HT1080 (cell line): ENCODE measurements at places on chromosomes 1 and 21.

DNA sequence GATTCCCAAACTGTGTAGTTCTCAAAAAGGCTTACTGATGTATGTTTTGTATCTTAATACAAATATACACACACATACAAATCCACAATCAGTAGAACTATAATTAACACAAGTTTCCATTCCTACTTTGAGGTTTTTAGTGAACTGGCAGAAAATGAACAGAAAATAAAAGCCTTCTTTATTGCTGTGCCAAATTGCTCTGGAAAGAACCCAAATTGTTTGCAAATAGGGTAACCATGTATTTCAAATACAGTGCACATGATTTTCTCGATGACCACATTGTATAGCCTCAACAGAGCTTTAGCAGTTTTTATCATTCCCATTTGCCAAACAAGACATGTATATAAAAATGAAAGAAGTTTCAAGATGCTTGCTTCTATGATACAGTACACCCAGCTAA lies 173.3 kb downstream of the COL24A1 start:
- DNase-seq, result no peak

GRCh38 chr1:50266509-50266908 lies 156.7 kb downstream of the DMRTA2 start:
- DNase-seq, result no peak

- no peak for DNase-seq
Measured at GRCh38 chr1:74579425-74579824, 67.0 kb upstream of the LRRC53 start.

DNA sequence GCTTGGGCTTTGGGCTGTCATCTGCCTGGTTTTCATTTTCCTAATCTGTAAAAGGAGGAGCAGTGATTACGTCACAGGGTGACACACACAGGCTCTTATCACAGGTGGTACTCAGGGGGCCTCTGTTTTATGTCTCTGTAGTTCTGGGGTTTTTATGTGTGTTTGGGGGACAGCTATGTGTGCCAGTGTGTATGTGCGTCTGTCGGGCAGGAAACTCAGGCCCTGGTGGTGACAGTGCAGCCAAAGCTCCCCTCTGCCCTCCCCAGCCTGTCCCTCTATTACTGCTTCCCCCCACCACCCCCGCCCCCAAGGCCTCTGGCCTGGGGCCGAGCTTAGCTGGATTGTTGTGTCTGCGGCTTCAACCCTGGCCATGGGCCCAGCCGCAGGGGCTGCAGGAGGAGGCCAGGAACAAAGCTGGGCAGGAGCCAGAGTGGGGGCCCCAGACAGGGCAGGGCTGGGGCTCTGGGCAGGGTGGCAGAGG lies 13.3 kb downstream of the MFAP2 start:
- peak; percentile 39 for DNase-seq

GRCh38 chr1:24380508-24380907 lies 33.1 kb downstream of the STPG1 start:
- DNase-seq, result no peak

GRCh38 chr1:97145321-97145956 lies 423.9 kb downstream of the PTBP2 start:
- DNase-seq, result peak; percentile 66

- DNase-seq, result peak; percentile 50
Measured at GRCh38 chr1:233972951-233973635, 68.6 kb downstream of the SLC35F3 start.

- no peak for DNase-seq
Measured at GRCh38 chr1:36366091-36366661, 19.5 kb downstream of the STK40 start.

DNA sequence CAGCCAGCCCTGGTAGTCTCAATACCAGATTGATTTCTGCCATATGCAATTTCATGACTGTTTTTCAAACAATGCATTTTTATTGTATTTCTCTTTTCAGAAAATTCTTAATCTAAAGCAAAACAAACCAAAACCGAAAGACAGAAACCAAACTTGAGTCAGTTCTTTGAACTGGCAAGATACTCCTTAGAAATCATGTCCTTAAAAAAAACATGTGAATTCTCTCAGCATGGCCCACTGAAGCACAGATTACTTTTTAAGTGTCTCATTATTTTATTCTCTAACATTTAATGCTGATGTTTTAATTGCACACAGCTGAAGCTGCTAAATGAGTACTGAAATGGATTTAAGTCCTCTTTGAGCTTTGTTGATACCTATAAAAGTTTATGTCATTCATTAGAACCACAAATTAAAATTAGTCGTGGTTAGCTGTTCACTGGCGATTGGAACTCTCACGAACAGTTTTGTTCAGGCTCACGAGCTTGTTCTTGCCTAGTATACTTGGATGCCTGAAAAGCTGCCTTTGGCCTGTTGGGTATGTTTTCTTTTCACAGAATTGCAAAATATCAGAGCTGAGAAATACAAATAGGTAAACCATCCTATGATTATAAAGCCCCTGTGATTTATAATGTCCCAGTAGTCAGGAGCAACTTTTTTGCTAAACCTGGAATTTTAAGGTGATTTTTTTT lies 87.5 kb downstream of the CAMTA1 start:
- no peak for DNase-seq

DNA sequence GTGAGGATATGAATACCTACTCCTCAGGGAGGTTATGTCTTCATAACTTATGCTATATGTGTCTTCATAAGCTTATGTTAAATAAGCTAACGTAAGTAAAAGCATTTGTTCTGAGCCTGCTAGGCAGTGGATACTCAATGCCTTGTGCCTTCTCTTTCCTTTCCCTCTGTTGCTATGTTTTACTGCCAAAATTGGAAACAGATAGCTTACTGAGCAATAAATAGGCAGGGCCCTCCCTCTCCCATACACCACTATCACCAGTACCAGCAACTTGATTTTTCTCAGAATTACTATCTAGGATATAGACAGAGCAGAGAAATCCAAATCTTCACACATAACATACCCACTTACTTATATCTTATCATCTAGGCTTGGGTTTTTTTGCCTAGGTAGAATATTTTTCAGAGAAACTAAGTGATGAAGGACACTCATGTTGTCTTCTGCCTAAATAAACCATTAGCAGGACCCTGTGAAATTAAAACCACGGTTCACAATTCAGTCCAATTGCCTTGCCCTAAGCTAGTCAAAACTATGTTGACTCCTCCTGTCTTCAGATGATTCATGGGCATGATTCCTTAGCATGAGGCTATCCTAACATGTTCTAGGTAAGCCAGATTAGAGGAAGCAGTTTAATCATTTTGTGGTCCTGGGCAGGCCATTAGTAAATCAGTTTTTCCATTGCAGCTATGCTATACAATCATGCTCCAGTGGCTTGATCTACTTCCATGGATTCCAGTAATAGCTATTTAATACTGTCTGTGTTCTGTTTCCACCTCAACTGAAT lies 15.9 kb upstream of the LRRC8C start:
- DNase-seq, result no peak
